ENCODE measurements at places on chromosomes 1 and 21. TPM values are rescaled to one million over a fixed set of nuclear protein-coding genes. Genes with fewer than 3 reads are reported as not detected.

GRCh38 chr1:241417258-241417657 lies 60.3 kb upstream of the RGS7 start:
- no peaks in the 10 kb centered on the region for H3K4me1 ChIP-seq
- no peak for DNase-seq
- H3K27me3 ChIP-seq: no peaks in the 10 kb centered on the region

GRCh38 chr1:109632671-109633346 lies 13.2 kb downstream of the AMPD2 start:
- no peaks in the 10 kb centered on the region for H3K36me3 ChIP-seq
- no peaks in the 10 kb centered on the region for H3K27me3 ChIP-seq
- peaks cover 30% of the 10 kb centered on the region for H3K4me1 ChIP-seq
- peak; percentile 86 for DNase-seq
- H3K4me3 ChIP-seq: no peak overlapping the region

The EDARADD gene
- 3.9 TPM for total RNA-seq

- H3K4me1 ChIP-seq: no peaks in the 10 kb centered on the region
- H3K27ac ChIP-seq: no peak overlapping the region
- no peaks in the 10 kb centered on the region for H3K27me3 ChIP-seq
- no peak overlapping the region for H3K4me3 ChIP-seq
Observed at GRCh38 chr1:30318413-30318812, 405.0 kb downstream of the MATN1 start.

The SPAG17 gene
- 34.6 TPM for total RNA-seq

DNA sequence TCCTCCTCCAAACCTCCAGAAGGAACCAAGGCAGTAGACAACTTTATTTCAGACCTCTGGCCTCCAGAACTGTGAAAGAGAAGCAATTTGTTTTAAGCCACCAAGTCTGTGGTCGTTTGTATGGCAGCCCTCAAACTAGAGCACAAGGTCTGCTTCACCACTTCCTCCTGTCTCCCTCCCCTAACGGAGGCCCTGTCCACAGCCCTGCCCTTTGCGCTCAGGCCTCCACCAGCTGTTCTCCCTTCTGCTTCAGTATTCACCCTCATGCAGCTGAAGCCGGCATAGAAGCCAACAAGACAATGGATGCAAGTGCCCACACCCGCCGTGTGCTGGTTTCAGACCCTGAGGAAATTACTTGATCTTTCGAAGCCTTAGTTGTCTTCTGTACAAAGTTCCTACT lies 364.1 kb downstream of the HHAT start:
- no peaks in the 10 kb centered on the region for H3K4me1 ChIP-seq
- no peak for DNase-seq
- no peak overlapping the region for H3K27ac ChIP-seq
- H3K27me3 ChIP-seq: no peaks in the 10 kb centered on the region
- H3K4me3 ChIP-seq: no peak overlapping the region

DNA sequence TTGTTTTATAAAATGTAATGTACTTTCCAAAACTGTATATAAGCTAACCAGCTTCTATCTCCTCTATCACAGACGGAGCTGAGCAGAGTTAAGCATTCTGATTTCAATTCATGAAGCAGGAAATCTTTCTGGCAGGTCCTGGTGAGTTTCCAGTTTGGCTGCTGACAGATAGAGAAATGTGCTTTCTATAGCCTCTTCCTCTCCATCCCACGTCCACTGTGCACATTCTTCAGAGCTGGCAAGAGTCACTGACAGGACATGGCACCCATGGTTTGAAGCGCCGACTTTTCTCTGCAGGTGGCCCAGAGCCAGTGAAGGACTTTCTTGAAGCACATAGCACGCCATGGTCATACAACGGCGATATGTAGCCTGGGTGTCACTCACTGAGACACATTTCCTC lies 52.3 kb upstream of the POU2F1 start:
- no peak overlapping the region for H3K27ac ChIP-seq
- no peaks in the 10 kb centered on the region for H3K4me1 ChIP-seq
- no peak for DNase-seq
- no peaks in the 10 kb centered on the region for H3K27me3 ChIP-seq

DNA sequence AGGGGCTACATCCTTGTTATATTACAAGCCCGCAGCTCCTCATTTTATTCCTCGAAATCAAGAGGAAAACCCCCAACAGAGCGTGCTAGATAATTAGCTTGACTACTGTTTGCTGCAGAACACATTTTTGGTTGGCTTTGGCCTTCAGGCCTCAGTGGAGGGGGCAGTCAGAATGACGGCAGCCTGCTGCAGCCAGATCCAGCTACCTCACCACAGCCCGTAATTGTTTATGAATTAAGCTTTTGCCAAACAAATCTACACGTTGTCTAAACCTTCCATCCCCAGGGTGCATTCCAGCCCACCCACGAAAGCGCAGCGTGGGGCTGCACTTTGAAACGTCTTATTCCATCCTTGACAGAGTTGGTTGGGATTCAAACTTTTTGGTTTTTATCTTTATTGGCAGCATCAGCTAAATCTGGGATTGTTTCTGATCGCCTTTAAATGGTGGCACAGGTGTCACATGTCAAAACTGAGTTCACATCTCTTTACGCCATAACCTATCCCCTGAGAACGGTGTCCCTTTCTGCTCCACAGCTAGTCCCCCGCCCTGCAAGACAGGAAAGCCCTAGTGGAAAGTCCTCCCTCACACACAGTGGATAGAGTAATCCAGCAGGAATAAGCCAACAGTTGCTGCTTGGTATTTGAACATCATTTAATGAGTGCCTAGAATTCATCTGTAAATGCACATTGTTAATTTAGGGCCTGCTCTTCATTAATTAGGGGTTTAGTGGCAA lies 195.5 kb downstream of the LMO4 start:
- H3K4me3 ChIP-seq: no peak overlapping the region
- no peaks in the 10 kb centered on the region for H3K36me3 ChIP-seq
